Ascending aorta (tissue), 2 donors: ENCODE measurements at places on chromosomes 3 and 15. TPM values are rescaled to one million over a fixed set of nuclear protein-coding genes. Genes with fewer than 3 reads are reported as not detected.

- no peak overlapping the region for H3K4me3 ChIP-seq
- peaks cover 12% of the 10 kb centered on the region for H3K4me1 ChIP-seq
- no peak overlapping the region for H3K27ac ChIP-seq
- no peaks in the 10 kb centered on the region for H3K36me3 ChIP-seq
Observed at GRCh38 chr15:66389859-66390381, 3.2 kb downstream of the MAP2K1 start.

Gene SLC12A1
- total RNA-seq, result not detected

- H3K27ac ChIP-seq, result no peak overlapping the region
- no peaks in the 10 kb centered on the region for H3K4me1 ChIP-seq
- no peak overlapping the region for H3K4me3 ChIP-seq
- H3K27me3 ChIP-seq, result no peaks in the 10 kb centered on the region
- DNase-seq, result no peak
Observed at GRCh38 chr3:72523429-72524151, 324.7 kb downstream of the SHQ1 start.

Gene SNTN
- total RNA-seq, result not detected

Gene CACNA2D3
- total RNA-seq, result not detected

DNA sequence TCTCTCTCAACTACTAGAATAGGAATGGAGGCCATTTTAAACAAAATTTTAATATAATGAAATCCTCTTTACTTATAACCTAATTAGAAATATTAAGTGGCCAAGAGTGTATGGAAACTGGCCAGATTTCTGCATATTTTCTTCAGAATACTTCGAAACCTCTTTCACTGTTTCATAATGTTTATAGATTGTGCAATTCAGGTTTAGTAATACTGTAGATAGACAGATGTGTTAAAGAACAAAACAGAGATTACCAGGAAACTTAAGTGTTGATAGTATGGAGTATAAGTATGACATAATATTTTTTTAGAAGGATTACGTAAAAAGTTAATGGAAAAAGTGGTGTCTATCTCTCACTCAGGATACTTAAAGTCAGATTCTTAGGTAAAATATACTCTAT lies 4.7 kb downstream of the ABHD5 start:
- H3K4me1 ChIP-seq, result peaks cover 5% of the 10 kb centered on the region
- H3K36me3 ChIP-seq, result no peaks in the 10 kb centered on the region
- no peak overlapping the region for H3K4me3 ChIP-seq
- H3K27ac ChIP-seq, result no peak overlapping the region

- no peak for DNase-seq
- no peak overlapping the region for H3K4me3 ChIP-seq
- peak overlapping the region; percentile 45 for H3K27ac ChIP-seq
- H3K36me3 ChIP-seq, result peaks cover 5% of the 10 kb centered on the region
Observed at GRCh38 chr3:152356870-152357276, 88.1 kb downstream of the MBNL1 start.

- no peak for DNase-seq
- no peaks in the 10 kb centered on the region for H3K27me3 ChIP-seq
- H3K36me3 ChIP-seq, result no peaks in the 10 kb centered on the region
- peak overlapping the region; percentile 61 for H3K27ac ChIP-seq
Observed at GRCh38 chr15:59300618-59301139, 72.0 kb downstream of the MYO1E start.

Gene TRPM1
- not detected for total RNA-seq

Gene CFAP91
- 3.5 TPM for total RNA-seq

- H3K27me3 ChIP-seq, result no peaks in the 10 kb centered on the region
- no peak for DNase-seq
- no peak overlapping the region for H3K27ac ChIP-seq
Observed at GRCh38 chr3:73576999-73577461, 47.7 kb downstream of the PDZRN3 start.

DNA sequence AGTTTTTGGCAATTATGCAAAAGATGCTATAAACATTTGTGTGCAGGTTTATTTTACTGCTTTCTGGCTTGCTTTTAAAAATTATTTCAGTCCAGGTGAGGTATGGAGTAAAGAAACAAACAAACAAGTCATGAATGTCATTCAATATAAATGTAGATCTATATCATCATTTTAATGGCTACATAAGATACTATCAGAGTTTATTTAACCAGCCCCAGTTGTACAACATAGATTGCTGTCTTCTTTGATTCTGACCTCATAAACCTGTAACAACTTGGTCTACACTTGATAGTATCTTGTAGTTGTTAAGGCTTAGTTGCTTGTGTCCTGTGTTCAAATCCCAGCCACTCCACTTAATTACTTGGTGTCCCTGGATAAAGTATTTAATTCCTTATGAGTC lies 46.0 kb upstream of the RNU6-1 start:
- H3K27me3 ChIP-seq, result no peaks in the 10 kb centered on the region
- H3K4me3 ChIP-seq, result no peak overlapping the region
- no peaks in the 10 kb centered on the region for H3K36me3 ChIP-seq
